ENCODE measurements at places on chromosomes 5 and 9.
A peak's percentile ranks its signal among the peaks of the same experiment; 100 is the strongest.

- no peak for DNase-seq
Measured at GRCh38 chr5:59749782-59750520, 143.6 kb downstream of the PDE4D start.

- no peak for DNase-seq
Measured at GRCh38 chr5:123690821-123691220, 178.8 kb downstream of the CSNK1G3 start.

DNA sequence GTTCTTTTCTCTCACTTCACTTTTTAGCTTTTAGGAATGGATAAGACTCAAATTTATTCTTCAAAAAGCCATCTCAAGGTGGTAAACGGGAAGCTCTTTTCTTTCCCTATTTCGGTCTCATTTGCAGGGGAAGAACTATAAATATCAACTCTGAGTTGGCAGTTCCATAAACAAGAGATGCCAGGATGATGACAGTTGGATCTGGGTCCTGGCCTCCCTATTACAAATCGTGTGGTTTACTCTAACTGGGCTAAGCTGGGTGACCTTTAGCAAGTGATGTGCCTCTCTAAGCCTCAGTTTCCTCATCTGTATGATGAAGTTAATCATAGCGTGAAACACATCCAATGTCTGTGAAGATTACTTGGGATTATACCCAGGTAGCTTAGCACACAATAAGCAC lies 44.2 kb downstream of the TLE4 start:
- DNase-seq, result no peak

- no peak for DNase-seq
Measured at GRCh38 chr5:133059621-133060020, 7.8 kb downstream of the HSPA4 start.

DNA sequence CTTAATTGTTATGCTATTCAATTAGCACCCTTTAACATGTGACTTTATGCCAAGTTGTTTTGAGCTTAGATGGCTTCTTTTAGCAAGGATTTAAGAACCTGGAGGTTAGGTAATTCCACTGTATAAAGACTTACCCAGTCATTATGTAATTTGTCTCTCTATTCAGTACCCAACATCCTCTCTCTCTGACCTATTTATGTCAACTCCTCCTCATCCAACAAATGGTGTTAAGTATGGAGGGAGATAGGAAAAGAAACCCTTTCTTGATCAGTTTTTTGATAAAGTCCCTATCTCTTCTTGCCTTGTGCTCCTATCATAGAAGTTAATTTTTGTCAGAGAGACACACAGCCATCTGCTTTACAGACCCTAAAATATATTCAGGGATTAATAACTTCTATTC lies 181.2 kb upstream of the GPR151 start:
- DNase-seq, result no peak

- no peak for DNase-seq
Measured at GRCh38 chr5:37308793-37309192, 59.6 kb upstream of the CPLANE1 start.

DNA sequence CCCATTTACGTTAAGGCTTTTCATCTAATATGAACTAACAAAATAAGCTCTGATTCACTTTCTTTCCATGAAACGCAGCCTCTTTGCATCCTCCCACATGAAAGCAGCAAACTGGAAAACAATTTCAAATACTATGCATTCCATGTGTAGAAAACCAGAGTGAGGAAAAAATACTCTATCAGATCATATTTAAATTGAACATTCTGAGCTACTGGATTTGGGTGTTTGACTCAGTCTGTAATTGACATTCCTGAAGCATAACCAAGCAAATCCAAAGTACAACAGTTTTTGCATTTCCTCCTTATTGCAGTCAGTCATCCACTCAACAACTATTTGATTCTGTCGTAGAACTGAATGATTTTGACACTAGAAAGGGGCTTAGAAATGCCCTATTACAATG lies 399.1 kb upstream of the NMUR2 start:
- no peak for DNase-seq

- no peak for DNase-seq
Measured at GRCh38 chr9:84874022-84874421, 204.5 kb downstream of the NTRK2 start.

DNA sequence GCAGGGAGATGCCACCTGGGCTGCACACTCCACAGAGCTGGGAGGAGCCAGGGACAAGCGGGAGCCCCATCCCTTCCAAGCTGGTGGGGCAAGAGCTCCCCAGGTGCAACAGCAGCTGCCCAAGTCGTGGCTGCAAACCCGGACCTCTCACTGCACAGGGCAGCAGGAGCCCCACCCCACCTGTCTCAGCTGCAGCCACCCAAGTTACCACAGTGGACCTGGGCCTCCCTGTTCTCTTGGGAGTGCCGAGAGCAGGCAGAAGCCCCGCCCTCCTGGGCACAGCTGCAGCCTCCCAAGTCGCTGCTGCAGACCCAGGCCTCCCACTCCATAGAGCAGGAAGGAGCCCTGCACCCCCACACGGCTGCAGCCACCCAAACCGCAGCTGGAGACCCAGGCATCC lies 374.1 kb upstream of the ACO1 start:
- DNase-seq, result no peak

DNA sequence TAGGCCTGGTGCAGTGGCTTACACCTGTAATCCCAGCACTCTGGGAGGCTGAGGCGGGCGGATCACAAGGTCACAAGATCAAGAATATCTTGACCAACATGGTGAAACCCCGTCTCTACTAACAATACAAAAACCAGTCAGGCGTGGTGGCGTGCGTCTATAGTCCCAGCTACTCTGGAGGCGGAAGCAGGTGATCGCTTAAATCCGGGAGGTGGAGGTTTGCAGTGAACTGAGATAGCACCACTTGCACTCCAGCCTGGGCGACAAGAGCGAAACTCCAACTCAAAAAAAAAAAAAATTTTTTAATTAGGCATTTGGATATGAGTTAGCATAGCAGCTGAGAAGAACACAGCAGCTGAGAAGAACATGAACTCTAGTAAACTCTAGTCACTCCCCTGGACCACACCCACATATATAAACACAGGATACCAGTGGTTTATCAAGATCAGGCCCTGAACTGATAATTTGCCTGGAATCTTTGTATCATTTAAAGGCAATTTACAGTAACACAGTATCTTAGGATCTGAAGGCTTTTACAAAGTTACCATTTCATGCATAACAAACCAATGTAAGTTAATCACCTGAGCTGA lies 4.6 kb upstream of the UGCG start:
- DNase-seq, result no peak

GRCh38 chr5:4387290-4387689 lies 752.8 kb upstream of the ADAMTS16 start:
- DNase-seq, result no peak

DNA sequence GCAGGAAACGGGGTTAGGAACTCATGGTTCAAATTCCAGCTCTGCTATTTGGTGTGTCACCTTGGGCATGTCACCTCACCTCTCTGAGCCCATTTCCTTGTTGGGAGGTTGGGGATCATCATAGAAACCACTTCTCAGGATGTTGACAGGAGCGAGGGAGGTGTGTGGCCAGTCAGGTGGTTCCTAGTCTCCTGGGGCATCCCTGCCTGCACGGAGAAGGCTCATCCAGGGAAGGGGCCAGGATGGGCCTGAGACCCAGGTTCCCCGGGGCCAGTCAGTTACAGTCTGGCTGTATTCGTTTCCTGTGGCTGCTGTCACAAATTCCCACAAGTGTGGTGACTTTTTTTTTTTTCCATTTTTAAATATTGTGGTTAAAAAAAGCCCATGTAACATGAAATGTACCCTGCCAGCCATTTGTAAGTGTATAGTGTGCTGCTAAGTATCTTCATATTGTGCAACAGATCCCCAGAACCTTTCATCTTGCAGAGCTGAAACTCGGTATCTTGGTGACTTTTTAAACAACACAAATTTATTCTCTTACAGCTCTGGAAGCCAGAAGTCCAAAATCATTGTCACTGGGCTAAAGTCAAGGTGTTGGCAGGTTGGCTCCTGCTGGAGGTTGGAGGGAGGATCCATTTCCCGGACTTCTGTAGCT lies 78.7 kb upstream of the UNC5A start:
- DNase-seq, result no peak

DNA sequence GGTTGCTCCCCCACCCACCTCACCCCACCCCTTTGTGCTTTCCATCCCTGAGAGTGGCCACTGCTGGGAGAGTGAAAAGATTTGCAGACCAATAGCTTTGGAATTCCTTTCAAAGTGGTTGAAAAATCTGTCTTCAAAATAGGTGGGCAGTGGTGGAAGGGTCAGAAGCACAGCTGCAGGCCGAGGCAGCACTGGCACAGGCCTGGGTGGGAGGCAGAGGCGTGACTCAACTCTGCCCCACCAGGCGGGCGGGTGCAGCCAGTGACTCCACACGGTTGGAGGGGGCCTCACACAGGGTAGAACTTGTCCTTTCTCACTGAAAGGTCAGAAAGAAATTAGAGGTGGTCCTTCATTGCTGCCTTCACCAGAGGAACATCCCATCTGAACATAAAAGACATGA lies 214.9 kb upstream of the TBCA start:
- no peak for DNase-seq

DNA sequence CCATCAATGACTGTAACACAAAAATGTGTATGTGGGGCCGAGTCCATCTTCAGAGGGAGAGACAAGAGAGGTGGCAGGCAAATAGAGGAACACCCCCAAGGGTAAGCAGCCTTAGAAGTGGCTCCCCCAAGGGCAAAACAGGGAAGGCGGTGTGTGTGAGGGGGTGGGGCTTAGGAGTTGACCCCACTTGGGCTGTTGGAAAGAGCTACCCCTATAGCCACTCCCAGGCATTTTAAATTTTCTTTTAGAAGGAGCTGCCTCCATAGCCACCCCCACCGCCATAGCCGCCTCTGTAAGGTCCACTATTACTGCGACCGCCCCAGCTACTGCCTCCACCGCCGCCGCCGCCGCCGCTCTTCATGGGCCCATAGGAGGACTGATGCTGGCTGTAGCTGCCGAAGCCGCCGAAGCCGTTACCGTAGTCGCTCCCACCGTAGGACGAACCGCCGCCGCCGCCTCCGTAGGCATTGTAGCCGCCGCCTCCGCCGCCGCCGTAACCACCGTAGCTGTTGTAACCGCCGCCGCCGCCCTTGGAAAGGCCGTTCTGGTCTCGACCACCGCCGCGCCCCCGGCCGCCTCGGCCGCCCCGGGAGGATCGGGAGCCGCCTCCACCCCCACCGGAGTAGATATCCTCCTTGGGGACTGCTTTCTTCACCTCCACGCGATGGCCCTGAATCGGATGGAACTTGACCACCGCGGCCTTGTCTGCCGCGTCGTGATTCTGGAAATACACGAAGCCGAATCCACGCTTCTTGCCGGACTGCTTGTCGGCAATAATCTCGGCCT lies 1.1 kb downstream of the HNRNPA0 start:
- peak; percentile 9 for DNase-seq

DNA sequence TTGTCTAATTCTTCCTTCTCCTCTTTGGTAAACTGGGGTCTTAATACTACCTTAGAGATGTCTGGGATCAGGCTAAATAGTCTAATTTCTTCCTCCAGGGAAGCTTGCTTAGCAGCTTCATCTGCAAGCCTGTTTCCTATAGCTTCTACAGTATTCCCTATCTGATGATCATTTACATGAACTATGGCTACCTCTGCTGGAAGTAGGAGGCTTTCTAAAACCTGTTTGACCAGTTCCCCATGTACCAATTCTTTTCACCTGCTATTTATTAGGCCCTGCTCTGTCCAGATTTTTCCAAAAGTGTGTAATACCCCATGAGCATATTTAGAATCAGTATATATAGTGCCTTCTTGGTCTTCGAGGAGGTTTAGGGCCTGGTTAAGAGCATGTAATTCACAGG lies 619.8 kb downstream of the HINT1 start:
- DNase-seq, result no peak

DNA sequence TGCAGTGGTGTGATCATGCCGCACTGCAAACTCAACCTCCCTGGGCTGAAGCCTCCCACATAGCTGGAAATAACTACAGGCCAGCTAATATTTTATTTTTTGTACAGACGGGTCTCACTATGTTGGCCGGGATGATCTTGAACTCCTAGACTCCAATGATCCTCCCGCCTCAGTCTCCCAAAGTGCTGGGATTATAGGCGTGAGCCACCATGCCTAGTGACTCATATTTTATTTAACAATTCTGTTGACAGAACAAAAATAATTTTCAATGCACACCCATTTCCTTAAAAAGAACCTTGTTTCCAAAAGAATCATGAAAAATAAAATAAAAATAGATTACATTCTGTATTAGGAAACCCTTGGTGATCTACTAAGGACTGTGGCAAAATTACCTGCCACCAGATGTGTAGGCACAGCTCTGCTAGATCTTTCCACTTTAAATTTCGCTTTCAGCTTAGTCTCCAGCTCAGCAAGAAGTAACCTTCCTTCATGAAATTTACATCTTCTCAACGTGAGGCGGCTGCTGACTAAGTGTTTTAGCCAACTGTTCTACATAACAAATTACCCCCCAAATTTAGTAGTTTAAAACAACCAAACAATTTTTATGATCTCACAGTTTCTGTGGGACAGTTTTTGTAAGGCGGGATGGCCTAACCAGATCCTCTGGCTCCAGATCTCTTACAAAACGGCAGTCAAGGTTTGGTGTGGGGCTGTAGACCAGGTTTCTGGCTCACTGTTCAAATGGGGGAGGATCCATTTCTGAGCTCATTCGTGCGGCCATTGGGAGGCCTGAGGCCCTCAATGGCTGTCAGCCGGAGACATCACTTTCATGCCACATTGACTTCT lies 32.6 kb upstream of the GOLPH3 start:
- DNase-seq, result no peak

DNA sequence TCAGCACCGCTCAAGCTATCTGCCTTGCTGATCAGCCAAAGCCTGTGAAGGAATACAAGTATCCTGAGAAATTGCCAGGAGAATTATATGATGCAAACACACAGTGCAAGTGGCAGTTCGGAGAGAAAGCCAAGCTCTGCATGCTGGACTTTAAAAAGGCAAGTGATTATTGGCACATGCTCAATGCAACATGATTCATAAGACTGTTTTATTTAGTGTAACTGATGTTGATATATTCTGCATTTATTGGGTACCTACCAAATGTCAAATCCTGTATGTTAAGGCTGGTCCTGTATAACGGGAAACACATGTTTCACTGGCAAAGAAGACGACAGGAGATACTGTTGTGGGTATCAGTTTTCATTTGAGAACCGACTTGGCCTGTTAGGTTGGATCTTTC lies 69.0 kb downstream of the ADAMTS16 start:
- DNase-seq, result no peak

DNA sequence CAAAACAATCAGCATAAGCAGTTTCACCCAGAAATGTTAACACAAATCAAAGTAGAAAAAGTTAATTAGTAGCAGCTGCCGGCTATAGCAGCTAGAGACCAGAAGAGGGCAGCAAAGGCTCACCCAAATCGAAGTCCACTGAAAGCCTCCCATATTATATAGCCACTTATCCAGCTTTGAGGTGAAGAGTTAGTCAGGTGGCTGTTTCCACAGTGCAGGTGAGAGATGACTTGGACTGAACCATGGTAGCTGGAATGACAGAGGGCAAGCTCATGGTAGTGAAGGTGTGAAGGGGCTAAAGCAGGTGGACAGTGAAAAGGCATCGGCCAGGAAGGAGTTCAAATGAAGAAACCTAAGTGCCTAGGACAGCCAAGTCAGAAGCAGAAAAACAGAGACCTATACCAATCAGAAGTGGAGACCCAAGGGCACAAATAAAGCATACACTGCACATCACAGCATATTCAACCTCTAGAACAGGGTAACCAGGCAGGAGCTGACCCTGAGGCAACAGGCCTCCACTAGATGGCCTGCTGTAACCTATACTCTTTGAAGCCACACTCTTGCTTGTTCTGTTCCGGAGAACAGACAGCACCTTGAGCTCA lies 7.2 kb upstream of the RNF38 start:
- peak; percentile 39 for DNase-seq

Data from stimulated activated CD8-positive, alpha-beta memory T cell treated with anti-CD3 and anti-CD28 coated beads, Interleukin-2, amount 100 ng/mL, for 1 hour (primary cell).